Stimulated activated CD8-positive, alpha-beta memory T cell treated with anti-CD3 and anti-CD28 coated beads, Interleukin-7, amount 100 ng/mL, for 4 hours (primary cell): ENCODE measurements at places on chromosomes 12 and 14.

DNA sequence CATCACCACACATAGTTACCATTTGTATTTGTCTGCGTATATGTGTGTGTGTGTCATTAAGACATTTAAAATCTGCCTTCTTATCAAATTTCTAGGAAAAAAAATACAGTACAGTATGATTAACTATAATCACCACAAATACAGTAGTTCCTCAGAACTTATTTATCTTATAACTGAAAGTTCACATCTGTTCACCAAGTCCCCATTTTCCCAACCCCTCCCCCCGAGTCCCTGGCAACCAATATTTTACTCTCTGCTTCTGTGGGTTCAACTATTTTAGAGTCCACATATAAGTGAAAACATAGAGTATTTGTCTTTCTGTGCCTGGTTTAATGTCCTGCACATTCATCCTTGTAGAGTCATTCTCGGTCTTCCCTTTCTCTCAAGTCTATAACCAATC lies 12.3 kb downstream of the CAPS2 start:
- DNase-seq, result no peak

DNA sequence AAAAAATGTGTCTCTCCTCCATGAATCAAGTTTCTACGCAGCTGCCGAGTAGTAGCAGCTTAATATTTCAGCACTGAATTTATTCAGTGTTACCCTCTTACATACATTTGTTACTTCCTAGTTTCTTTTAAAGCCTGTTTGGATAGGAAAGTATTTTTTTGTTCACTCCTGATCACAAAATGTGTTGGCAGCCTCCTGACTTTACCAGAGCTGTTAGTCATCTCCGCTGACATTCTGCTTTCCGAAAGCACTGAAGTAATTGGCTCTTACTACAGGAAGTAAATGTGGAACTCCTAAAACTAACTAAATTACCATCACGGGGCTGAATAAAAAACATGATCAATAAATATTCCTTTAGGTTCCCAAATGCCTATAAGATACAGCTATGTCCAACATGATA lies 225.5 kb downstream of the EPS8 start:
- no peak for DNase-seq

- no peak for DNase-seq
Observed at GRCh38 chr12:42017051-42017450, 127.6 kb downstream of the GXYLT1 start.

DNA sequence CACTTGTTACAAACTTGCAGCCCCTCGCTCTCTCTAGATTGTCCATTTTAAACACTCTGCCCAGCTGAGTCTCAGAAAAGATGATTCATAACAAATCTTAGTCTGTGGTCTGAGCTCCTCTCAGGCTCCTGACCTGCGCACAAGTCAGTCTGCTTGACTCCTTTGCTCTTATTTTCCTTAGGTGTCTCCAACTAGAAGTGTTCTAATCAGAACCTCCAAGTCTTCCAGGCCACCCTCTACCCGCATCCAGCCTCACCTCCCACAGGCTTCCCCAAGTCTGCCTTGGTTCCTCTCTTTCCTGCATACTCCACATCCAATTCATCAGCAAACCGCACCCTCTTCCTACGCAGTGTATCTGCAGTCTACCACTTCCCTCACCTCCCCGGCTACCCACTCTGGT lies 42.4 kb upstream of the BDKRB2 start:
- DNase-seq, result no peak

DNA sequence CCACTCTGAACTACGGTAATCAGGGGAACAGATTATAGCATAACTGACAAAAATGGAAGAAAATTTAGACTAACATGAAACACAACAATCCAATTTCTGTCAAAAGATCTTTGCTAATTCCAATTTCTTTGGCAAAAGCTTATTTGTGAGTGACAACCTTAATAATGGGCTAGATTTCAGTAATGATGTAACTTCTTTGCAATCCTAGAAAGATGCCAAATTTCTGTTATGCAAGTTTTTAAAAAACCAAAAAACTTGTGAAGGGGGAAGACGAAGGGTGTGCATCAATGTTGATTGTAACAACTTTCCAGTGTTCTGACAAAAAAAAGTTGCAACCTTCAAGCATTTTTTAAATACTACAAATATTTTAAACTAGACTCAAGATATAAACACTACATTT lies 59.9 kb downstream of the DICER1 start:
- DNase-seq, result no peak

DNA sequence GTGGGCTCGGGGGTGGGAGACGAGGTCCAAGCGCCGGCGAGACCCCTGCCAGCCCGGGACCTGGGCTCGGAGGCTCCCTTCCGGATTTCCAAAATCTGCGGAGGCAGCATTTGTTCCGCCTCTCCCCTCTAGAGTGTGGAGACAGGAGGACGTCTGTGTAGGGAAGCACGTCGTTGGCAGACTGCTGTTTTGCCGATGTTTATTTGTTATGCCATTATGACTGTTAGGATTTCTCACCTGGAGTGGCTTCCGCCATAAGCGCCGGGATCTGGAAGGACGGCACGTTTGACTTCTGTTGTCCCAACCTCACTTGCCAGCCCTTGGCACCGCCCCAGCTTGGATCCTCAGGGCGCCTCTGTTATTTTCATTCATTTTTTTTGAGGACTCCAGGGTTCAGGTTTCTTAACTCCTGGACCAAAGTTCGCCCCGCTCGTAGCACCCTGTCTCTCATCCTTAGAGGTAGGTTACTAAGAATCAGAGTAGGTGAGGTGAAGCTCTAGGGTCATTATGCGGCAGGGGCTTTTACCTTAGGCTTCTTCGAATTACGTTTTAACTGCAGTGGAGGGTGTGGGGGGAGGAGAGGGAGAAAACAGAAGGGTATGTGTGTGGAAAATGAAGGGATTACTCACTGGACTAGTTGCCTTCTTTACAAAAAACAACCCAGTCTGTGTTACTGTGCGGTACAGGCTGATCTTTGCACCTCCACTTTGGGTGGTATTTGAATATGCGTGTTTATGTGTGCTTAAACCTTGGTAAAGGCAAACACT lies 547 bp upstream of the PYGL start:
- DNase-seq, result no peak

DNA sequence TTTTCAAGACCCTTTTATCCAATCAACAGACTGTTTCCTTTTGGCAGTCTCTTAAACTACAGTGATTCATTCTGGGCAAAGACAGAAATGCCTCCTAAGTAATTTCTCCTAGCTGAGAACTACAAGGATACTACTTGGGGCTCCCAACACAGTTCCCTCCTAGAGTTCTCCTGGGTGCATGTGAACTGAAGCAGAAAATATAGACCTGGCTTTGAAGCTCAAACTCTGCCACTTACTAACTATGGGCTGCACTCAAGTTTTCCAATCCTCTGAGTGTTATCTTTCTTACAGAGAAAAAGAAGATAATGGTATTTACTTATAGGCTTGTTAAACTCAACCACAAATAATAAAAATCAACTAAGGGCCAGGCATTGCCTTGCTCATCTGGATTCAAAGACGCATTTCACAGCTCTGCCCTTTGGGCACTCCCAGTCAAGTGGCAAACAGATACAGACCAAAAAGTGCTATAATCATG lies 97.6 kb downstream of the EFCAB11 start:
- DNase-seq, result no peak

GRCh38 chr14:68716698-68717097 lies 76.2 kb downstream of the ZFP36L1 start:
- no peak for DNase-seq

DNA sequence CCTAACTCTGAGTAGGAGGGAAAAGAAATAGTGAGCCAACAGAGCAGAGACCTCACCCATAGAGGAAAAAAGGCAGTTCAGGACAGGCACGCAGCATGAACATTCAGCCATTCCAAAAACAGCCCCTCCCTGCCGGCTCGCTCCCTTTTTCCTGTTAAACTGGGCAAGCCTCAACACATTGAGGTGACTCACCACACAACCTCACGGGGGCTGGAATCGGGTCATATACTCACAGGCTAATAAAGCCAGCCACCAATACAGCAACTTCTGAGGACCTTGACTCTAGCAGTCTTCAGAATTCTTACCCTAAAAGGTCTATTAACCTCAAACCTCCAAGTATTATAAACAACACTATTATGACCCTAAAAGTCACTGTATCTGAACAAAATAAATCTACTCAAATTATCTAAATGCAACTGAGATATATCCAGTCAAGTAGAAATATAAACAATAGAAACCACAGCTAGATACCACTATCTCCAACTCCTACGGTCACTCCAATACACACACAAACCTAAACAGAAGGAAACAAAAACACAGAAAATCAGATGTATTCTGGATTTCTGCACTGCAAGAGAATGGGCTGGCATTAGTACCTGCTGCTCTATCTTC lies 6.3 kb downstream of the YBX3 start:
- no peak for DNase-seq

DNA sequence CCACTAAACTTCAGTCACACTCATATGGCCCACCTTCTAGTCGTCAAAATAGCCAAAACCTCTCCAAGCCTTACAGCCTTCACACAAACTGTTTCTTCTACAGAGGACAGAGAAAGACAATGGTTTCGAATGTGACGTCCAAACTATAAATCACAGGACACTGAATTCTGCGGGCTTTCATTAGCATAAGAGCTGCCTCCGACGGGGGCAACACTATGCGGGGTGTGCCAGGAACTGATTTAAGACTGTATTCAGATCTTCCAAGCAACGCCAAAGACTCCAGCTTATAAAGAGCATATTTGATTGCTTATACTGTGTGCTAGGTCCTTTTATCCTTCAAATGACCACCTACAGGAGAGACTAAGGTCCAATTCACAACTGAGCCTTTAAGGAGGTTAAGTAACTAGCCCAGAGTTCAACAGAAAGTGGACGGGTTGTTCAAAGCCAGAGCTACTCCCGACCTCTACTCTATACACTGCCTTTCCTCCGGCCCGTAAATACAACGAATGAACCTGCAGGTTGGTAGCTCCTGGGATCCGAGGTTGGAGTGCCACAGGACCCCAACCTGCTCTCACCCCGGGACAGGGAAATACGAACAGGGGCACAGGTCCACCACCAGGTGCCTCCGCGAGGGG lies 575 bp downstream of the L2HGDH start:
- no peak for DNase-seq

DNA sequence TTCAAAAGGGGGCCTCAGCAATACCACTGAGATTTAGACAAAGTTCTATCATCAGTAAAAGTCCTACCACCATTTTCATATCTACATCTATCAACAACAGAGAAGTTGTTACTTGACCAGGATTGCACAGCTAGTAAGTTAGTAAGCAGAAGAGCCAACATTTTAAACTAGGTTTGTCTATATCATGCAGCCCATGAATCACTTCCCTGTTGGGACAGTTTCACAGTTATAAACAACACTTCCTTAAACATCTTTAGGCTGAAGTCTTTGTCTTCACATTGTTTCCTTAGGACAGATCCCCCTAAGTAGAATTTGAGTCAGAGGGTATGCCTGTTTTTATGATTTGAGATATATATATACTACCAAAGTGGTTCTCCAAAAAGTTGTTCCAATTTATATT lies 68.5 kb downstream of the DAO start:
- no peak for DNase-seq

- DNase-seq, result no peak
Observed at GRCh38 chr12:14654416-14654815, 42.0 kb downstream of the GUCY2C start.
